ENCODE measurements at places on chromosomes 2 and 18. TPM values are rescaled to one million over a fixed set of nuclear protein-coding genes. Genes with fewer than 3 reads are reported as not detected.

DNA sequence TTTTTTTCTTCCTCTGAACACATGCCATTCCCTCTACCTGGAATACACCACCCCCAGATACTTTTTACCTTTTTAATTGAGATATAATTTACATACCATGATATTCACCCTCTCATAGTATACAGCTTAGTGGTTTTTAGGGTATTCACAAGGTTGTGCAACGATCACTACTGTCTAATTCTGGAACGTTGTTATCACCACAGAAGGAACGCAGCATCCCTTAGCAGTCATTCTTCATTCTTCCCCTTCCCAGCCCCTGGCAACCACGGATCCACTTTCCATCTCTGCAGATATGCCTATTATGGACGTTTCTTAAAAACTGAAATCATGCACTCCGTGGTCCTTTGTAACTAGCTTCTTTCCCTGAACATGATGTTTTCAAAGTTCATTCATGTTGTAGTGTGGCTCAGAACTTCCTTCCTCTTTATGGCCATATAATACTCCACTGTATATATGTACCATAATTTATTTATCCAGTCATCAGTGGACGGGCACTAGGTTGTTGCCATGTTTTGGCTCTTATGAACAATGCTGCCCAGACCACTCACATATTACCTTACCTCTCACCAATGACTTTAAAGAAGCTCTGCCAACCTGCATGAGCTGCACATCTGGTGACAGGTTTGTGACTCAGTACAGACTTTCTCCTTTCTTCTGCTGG, 168.9 kb downstream of the CTIF start:
- DNase-seq = no peak

DNA sequence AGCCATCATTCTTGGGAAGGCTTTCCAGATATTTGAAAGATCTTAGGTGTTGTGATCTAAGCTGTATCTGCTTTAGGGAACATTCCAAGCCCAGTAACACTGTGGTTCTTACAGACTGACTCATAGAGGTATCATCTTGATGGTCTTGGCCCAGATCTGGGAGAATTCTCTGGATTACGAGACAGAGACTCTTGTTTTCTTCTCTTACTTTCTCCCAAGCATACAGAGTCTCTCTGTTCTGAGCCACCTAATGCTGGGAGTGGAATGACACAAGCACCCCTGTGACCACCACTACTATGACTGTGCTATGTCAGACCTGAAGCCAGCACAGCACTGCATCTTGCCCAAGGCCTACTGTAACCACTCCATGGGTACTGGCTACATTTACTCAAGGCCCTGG, 81.0 kb upstream of the EPAS1 start:
- no peak for DNase-seq

Gene FOXI3
- not detected for total RNA-seq

GRCh38 chr2:69729781-69730180, 12.2 kb upstream of the ANXA4 start:
- no peak for DNase-seq

Gene TGOLN2
- 122 TPM for total RNA-seq

All from left lung (tissue), 14 donors.